ENCODE measurements at places on chromosomes 13 and 19.

GRCh38 chr19:17602217-17602616 is 46.8 kb downstream of the COLGALT1 start:
- no peak for DNase-seq

GRCh38 chr13:39461685-39462266 is 141.2 kb downstream of the LHFPL6 start:
- no peak for DNase-seq

- no peak for DNase-seq
These were observed 46.1 kb upstream of the ZNF726 start for GRCh38 chr19:23868630-23869029.

- peak; percentile 41 for DNase-seq
These were observed 12.8 kb upstream of the SELENOW start for GRCh38 chr19:47765523-47766358.

- DNase-seq: no peak
These were observed 9.8 kb downstream of the MVB12A start for GRCh38 chr19:17429641-17430113.

DNA sequence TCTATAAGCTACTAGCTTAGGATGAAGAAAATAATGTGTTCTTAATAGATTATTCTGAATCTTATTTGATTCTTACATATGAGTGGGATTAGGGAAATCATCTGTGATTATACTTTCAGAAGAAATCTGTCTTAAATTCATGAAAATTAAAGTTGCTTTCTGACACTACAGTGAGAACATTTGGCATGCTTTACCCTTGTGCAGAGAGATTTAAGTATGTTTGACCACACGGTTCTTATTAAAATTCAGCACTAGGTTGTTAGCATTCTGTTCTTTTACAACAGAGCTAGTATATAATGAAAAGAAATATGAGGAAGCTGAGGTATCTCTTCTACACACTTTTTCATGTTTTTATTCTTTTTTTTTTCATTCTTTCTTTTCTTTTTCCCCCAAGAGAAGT is 2723.9 kb downstream of the PCDH9 start:
- no peak for DNase-seq

- DNase-seq: no peak
These were observed 952.0 kb downstream of the SLITRK5 start for GRCh38 chr13:88623150-88623549.

- no peak for DNase-seq
These were observed 73.4 kb downstream of the COL4A2 start for GRCh38 chr13:110380359-110381028.

DNA sequence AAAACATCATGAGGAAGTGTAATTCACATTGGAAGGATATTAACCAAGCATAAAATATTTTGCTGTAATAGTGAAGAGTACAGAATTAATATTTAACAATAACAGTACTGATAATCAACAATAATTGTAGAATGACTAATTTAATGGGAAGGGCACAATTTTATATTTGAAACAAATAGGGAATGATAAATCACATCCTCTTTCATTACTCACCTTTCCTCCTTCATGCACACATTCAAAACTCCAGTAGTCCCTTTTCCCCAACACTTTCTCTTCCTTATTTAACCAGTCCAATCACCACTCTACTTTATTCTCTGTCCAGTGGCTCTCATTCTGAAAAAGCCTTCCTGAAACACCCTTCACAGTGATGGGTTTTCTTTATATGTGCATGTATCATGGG is 110.8 kb upstream of the POSTN start:
- no peak for DNase-seq

- no peak for DNase-seq
These were observed 69.6 kb upstream of the PCDH9 start for GRCh38 chr13:67299751-67300150.

DNA sequence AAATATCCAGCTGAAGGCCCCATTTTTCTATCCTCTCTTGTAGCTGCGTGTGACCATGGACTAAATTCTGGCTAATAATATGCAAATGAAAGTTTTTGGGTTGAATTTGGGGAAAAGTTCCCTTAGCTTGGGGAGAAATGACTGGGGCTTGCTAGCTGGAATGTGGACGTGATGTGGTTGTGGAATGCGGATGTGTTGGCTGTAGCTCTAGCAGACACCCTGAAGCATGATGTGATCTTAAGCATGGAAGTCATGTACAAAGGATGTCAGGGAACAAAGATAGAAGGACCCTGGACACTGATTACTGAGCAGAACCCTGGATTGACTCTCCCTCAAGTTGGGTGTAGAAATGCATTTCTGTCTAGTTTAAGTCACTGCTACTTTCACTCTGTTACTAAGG is 25.4 kb upstream of the SCEL start:
- no peak for DNase-seq

DNA sequence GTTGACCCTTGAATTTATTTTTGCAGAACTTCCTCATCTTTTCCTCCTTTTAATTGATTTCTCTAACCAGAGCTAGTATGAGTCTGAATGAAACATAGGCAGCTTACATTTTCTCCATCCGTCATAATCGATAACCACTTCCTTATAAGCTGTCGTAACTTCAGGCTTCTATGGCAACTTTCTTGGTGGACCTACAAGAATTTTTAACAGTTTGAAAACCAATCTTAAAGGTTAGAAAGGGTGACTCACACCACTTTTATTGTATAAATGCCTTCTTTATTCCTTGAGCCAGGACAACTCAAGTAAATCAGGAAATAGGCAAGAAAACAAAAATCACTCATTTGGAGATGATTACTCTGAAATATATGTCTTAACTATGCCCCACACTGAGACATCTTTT is 105.7 kb upstream of the KL start:
- peak; percentile 5 for DNase-seq

DNA sequence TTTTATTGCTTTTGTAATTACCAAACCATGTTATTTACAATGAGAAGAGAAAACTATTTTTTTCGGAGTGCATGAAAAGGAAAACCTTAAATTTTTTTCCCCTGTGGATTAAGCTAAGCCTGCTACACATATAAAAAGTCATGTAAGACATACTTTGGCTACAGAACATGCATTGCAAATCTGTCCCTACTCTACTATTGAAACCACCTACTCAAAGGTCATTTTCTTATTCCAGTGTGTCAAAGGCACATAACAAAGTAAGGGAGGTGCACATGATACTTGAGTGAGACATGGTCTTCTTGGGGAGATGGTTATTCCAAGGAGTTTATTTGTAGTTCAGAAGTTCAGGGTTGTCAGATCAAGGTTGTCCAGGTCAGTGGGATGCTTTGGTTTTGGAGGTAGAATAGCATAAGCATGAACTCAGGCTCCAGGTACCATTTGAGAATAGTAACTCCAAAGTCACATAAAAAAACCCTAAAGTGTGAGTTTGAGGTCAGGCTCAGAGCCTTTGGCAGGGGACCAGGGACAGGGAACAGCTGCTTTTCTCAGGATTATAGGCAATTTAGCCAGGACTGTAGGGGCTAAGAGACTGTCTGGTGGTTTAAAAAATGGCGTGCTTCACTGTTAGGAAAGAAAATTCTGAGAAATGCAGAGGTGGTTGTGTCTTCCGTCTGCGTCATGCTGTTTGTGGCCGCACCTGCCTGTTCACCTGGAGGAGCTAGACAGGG is 15.4 kb downstream of the FARP1 start:
- no peak for DNase-seq

DNA sequence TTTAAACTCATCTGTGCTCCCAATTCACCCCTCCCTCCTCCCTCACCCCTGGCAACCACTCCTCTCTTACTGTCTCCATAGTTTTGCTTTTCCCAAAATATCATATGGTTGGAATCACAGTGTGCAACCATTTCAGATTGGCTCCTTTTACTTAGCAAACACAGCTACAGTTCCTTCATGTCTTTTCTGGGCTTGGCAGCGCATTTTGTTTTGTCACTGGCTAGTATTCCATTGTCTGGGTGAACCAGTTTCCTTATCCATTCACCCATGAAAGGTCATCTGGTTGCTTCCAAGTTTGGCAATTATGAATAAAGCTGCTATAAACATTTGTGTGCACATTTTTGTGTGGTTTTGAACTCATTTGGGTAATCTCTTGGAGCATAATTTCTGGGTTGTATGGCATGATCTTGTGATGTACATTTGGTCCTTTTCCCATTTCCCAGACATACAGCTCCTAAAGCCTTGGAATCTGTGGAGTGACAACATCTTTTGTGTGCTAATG is 23.9 kb upstream of the GAS6 start:
- DNase-seq: no peak

DNA sequence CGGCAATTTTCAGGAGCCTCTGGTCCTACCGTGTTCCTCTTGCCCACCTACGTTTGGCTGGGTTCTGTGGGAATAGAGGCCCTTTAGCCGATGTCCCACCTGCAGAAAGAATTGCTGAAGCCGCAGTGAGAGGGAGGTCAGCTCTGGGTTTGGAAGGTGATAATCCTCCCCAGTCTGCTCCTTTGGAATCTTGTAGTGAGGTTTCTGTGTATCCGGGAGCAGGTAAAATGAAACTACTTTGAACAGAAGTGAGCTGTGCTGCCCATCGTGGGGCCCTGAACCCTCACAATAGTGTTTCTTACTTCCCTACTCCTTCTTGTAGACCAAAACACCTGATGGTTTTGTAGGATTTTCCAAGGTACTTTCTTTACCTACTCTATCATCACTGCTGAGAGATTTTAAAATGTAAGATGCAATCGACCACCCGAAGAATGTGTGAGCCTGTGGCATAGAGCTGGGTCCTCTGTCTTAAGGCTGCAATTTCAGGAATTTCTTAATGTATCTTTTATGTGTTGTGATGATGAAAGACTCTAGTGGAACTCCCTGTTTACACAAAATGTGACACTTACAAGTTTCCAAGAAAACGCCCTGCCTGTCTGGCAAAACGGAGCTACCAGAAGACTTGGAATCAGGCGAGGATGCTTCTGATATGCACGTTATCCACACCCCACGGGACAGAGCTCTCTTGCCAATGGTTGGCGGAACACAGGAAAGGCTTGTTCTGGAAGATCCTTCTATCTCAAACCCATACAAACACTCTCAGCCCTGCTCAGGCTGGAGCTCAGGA is 76.1 kb downstream of the RGCC start:
- no peak for DNase-seq

DNA sequence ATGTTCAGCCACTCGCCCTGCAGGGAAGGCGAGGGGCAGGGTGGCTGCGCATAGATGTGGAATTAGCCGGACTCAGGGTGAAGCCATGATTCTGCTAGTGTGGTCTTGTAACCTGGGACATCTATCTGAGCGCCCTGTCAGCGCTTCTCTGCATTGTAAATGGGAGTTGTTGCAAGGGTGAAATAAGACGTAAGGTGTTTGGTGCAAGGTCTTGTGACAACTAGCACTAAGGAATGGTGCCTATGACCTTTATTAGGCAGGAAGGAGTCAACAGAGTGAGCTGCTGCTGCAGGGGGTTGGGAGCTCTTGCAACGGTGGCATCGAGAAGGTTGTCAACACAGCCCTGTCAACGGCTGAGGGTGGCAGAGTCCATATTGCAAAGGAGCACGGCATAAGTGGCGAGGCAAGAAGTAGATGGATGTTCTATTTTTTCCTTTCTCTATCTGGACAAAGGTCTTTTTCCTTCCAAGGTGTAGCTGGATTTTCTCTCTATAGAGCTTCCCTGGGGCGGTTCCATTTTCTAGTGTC is 49.3 kb downstream of the IRS2 start:
- DNase-seq: no peak

GRCh38 chr19:6590827-6591319 is at the start of gene CD70:
TSS of gene CD70 (minus strand) at chr19:6591150. CDS start at chr19:6591002, 148 bp downstream.
- DNase-seq: no peak

GRCh38 chr19:3284759-3285646 is 60.5 kb downstream of the CELF5 start:
- DNase-seq: peak; percentile 91

DNA sequence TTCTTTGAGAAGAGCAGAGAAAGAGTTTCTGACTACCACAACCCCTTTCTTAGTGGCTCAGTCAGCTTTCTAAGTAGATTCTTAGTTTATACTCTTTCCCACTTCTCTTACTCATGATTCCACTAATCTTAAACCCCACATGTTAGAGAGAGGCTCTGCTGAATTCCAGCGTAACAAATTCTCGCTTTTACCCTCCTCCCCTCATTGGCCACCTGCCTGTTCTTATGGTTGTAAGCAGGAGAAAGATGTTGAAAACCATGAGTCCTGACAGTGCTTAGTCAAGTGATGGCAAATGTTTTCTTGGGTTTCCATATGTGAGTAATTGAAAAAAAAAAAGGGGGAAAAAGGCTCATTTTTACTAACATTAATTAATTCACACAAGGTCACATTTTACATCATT is 125.9 kb downstream of the ZDHHC20 start:
- DNase-seq: no peak

DNA sequence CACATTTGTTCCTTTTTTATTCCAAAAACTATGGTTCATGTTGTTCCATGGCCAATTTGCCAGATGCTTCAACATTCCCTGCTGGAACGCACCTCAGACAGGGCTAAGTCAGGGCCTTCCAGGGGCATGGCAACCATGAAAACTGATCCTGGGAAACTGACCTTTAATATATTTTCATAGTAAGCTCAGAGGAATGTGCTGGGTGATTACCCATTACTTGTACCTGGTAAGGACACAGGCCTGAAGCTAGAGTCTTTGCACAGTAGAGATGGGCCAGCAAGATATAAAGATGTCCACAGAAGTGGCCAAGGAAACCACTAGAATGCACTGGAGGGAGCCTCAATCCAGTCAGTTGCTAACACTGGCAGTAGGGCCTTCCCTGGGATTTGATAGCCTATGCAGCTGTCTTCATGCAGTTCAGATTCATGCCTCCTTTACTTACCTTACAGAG is 353.1 kb downstream of the ENOX1 start:
- no peak for DNase-seq

DNA sequence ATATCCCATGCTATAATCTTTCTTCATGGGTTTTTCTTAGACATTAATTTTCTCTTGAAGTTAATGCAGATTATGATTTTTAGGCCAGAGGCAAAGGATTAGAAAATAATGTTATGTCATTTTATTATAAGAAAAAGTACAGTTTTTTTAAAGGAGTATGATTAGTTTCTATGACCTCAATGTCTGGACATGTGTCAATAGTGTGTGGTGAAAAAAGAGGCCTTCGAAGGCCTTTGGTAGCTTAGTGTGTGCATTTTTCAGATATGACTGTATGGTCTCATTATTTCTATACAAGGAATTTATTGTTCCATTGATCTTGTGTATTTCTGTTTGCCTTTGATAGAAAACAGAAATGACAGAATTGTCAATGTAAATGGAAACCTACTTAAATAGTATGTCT is 195.6 kb downstream of the GPC5 start:
- DNase-seq: no peak

- no peak for DNase-seq
These were observed 15.7 kb downstream of the GARRE1 start for GRCh38 chr19:34269968-34270621.

DNA sequence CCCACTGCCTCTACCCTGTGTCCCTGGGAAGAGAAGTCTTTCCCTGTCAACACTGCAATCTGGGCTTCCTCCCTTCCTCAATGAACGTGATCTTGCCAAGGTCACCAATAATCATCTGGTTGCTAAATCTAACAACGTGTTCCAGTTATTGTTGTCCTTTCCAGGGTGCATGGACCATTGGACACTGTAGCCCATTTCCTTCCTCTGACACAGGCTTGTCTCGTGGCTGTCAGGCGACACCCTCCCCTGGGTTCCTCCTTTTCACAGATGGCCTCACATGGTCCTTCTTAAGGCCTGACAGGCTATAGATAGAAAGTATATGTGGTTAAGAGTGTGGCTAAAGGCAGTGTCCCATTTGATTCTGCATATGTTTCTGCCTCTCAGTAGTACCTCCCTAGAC is 67.7 kb upstream of the STARD13 start:
- no peak for DNase-seq

- no peak for DNase-seq
These were observed 5.9 kb downstream of the DOHH start for GRCh38 chr19:3494559-3494958.

All from LoVo (cell line).